Activated B cell treated with CpG ODN at 0.5 μM for 24 hours (primary cell): ENCODE measurements at places on chromosomes 11 and 22.

DNA sequence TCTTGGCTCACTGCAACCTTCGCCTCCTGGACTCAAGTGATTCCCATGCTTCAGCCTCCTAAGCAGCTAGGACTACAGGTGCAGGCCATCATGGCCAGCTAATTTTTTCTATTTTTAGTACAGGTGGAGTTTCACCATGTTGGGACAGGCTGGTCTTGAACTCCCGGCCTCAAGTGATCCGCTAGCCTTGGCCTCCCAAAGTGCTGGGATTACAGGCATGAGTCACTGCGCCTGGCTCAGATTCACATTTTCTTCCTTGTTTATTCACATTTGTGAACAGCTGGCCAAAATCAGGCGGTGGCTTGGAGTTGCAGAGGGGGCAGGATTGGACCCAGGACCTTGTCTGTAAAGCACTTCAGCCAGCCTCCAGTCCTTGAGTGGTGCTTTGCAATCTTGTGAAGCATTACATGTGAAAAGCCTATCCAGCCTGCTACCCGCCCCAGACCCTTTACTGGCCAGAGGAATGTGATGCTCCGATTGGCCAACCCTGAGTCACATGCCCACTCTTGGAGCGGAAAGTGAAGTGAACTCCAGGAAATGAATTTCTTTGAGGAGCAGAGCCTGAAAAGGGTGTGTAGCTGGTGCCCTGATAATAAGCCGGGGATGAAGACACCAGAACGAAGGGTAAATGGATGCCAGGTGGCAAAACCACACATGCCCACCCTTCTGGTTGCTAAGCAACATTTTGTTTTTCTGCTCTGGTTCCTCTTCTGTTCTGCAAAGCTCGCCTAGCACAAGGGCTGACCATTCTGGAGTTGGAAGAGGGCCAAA, 62.6 kb upstream of the PTPRJ start:
- DNase-seq, result peak; percentile 45

DNA sequence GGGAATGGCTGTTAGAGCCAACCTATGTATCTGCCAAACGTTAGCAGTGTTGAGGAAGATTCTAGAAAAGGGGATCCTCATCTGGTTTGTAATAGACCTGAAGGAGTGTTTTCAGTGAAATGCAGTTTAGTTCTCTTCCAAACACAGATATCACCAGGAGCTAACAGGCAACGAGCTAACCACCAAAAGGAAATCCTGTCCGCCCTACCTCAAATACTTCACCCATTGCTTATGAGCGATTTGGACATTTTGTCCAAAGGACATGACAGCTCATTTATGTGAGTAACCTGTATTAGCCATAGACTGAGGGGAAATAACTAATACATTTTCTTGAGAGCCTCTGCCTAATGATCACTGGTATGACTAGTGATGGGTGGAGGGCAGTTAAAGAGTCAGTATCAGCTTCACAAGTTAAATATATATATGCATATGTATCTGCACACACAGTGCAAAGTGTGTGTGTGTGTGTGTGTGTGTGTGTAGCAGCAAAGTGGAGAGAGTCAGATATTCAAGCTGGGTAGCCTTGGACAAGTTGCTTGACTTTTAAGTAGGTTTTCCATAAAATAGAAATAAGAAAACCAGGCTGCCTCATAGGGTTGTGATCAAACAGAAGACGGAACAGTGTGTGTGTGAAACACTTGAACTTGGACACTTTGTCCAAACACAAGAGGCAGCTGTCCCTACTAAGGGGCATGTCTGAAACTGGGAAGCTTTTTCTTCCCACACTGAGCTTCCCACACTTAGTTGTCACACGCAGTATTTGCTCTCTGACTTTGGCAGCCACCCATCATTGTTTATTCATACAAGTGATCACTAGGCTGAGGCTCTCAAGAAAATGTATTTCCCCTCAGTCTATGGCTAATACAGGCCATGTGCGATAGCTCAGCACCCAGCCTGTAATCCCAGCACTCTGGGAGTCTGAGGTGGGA, 940 bp upstream of the C11orf91 start:
- no peak for DNase-seq

DNA sequence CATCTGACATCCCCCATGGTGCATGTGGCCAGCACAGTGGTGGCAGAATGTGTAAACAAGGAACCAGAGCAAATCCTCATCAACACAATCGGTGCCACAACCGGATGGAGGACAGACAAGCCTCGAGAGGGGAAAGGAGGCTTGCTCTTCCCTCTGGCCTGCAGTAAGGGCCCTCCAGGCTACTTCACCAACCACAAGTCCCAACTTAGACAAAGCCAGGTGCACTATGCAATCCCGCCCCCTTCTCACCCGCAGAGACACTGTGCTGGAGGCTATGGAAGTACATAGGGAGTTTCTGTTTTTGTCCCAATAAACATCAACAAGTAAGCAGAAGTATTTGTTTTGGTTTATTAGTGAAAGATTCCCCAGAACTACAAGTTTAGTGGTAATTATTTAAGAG, 54.3 kb downstream of the SPATA19 start:
- no peak for DNase-seq

GRCh38 chr11:59273373-59273841, 60.7 kb upstream of the MPEG1 start:
- no peak for DNase-seq

- no peak for DNase-seq
These were observed 3.8 kb downstream of the CPT1A start for GRCh38 chr11:68837583-68838571.

DNA sequence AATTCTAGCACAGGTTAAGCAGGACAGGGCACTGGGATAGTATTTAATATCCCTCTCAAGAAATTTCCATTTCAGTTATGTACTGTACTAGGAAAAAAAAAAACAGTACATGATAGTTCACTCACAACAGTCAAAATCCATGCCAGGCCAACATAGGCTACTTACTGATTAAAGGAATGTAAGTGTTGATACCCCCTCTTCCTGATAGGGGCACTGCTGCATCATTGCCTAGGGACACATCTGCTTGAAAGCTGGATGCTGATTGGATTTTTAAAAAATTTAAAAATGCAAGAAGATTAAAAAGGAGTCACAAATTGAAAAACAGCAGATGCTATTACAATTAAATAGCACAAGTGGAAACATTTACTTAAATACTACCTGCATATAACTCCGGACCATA, 43.4 kb downstream of the APOL5 start:
- no peak for DNase-seq

DNA sequence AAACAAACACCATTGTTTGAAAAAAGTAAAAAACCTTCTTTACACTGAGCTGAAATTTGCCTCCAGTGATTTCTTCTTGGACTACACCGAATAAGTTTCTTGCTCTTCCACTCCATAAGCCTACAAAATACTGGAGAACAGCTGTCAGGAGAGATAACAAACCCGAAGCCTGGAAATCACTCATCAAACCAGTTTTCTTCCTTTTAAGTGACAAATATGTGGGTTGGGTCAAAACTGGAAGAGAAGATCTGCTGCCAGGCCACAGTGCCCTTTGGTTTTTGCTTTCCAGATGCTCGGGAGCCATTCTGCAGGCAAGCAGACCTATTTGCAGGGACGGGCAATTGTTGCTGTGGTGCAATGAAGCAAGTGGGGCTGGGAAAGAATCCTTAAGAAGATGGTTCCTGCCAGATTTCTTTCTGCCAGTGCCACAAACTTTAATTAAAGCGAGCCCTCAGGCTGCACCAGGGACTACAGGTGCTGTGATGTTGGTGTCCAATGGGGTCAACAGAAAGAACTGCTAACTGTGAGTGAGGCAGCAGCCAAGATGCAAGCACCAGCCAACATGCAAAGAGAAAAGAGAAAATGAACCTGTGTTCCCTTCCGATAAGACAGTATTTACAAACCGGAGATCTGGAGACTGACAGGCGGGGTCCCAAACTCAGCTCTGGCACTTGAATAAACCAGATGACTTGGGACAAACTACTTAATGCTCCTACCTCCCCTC, 44.8 kb upstream of the SMCO4 start:
- DNase-seq, result no peak

DNA sequence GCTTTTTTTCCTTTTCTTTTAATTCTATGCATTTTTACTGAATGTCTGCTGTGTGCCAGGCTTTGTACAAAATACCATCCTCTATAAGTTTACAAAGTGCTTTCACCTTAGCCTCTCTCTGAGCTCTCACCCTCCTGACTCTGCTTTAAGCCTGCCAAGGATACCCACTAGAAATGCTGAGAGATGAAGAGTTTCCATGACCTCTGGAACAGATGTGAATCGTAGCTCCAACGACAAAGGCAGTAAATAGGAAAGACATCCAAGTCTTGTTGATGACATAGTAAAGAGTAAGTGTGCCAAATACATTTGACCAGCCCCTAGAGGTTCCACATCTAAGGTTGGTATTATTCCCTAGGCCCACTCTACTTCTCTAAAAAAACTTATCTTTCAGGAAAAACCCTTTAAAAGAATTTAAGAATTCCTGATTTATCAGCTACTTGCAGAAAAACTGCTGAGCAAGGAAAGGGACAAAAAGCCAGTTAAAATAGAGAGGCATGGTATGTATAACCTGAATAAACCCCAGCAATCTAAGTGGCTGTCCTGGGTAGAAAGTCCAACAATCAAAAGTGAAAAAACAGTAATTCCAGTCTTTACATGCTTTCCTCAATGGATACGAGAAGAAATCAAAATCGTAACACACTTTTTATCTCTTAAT, 45.4 kb downstream of the GAB2 start:
- no peak for DNase-seq

DNA sequence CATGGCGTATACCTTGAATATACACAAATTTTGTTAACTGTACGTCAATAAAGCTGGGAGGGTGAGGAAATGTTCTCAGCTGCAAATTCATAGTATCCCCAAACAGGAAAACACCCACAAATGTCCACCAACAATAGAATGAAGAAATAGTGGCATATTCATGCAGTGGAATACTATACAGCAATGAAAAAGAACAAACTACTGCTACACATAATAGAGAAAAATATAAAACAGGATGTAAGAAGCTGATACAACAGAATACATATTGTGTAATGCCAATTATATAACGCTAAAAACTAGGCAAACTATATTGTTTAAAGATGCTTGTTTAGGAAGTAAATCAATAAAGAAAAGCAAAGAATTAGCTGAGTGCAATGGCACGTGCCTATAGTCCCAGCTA, 81.5 kb downstream of the SIK3 start:
- no peak for DNase-seq

DNA sequence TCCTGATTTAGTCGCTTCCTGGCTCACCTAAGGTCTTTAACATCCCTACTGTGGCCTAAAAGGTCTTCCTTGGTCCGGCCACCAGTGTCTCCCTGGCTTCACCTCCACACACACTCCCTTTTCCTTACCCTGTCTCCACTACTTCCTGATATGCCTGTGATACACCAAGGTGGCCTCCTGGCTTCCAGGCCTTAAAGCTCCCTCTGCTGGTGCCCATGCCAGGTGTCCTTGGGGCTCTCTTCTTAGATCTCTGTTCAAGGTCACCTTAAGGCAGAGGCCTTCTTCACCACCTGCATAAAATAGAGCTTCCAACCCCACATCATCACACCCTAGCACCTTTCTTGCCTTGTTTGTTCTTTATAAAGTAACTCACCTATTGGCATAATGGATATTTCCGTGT, 787.7 kb downstream of the NTM start:
- no peak for DNase-seq

- DNase-seq, result no peak
These were observed 110.6 kb downstream of the SCN3B start for GRCh38 chr11:123543797-123544196.

GRCh38 chr11:123473941-123474677, 44.0 kb downstream of the GRAMD1B start:
- DNase-seq, result no peak

- no peak for DNase-seq
These were observed 9.9 kb downstream of the PCSK7 start for GRCh38 chr11:117221775-117222517.

DNA sequence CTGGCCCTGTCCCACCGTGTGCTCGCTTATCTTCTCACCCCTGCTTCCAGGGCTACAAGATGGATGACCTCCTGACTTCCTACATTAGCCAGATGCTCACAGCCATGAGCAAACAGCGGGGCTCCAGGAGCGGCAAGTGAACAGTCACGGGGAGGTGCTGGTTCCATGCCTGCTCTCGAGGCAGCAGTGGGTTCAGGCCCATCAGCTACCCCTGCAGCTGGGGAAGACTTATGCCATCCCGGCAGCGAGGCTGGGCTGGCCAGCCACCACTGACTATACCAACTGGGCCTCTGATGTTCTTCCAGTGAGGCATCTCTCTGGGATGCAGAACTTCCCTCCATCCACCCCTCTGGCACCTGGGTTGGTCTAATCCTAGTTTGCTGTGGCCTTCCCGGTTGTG, 86.5 kb downstream of the MYO7A start:
- DNase-seq, result no peak

DNA sequence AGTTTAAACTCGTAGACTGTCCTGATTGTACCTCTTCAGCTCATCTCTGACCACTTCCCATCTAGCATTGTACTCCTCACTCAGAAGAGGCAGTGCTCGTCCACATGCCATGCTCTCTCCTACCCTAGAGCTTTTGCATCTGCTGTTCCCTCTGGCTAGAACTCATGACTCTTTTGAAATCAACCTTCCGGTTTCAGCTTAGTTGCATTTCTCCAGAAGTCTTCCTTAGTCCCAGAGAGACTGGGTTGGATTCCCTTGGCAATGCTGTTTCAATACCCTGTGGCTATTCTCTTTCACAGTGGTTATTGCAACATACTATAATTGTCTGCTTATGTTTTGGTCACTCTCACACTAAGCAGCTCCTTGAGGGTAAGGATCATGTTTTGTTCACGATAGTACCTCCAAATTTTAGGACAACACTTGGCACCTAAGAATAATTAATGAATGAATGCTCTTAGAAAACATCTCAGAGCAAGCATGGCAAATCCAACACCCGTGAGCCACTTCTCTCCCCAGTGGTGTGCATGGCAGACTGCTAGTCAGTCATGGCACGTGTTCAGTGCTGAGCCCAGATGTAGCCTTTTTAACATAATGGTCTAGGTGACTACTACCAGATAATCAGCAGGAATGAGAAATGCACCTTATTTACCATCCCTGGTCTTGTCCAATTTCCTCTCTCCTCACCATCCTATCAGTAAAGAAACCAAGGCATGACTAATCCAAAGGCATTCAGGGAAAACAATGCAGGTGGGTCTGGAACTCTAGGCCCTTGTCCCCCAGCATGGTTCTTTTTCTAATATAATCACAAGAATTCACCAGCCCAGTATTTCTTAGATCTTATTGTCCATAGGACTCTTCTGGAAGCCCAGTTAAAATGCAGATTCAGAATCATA, 14.5 kb downstream of the SEPTIN3 start:
- DNase-seq, result no peak

GRCh38 chr11:126918556-126918955, 82.0 kb downstream of the KIRREL3 start:
- no peak for DNase-seq

DNA sequence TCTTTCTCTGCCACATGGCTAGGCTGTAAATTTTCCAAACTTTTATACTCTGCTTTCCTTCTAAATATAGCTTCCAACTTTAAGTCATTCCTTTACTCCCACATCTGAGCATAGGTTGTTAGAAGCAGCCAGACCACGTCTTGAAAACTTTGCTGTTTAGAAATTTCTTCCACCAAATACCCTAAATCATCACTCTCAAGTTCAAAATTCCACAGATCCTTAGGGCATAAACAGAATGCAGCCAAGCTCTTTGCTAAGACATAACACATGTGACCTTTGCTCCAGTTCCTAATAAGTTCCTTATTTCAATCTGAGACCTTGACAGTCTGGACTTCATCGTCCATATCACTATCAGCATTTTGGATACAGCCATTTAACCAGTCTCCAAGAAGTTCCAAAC, 749.9 kb downstream of the METTL15 start:
- DNase-seq, result no peak
